ENCODE measurements at places on chromosomes 3 and 15.

GRCh38 chr3:13972679-13973379 lies 93.0 kb upstream of the WNT7A start:
- peak; percentile 35 for ATAC-seq

GRCh38 chr15:69719527-69720240 lies 267.1 kb downstream of the RPLP1 start:
- ATAC-seq: peak; percentile 88

DNA sequence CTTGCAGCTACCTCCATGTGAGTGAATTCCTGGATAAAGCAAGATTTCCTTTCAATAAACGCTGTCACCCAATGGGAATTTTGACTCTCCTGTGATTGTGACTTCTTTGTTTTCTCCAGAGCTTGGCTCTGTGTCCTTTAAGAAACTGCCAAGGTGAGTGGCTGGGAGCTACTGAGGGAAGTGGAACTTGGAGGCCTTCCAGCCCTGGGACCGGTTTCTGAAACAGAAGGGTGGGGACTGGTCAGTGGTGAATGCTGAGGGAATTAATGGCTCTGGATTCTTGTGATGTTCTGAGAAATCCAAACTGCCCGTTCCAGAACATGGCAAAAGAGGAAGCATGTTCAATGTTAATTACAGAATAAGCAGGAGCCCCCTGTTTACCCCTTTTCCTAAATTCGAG lies 41.1 kb upstream of the MYZAP start:
- no peak for ATAC-seq

DNA sequence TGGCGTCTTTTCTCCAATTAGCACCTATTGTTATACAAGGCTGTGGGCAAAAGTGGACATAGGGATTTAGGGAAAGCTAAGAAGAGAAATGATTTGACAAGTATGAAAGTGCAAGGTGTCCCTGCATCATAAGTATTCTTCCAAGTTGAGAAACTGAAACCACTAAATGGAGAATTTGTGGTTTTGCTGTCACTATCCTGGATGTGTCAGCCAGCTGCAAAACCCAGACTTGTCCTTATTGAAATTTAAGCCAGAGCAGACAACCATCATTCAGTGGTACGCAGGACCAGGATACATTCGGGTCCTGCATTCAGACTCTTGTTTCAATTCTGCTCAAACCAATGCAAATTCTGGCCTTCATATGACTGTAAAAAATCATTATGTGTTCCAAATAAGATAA lies 384.8 kb upstream of the TGFBR2 start:
- peak; percentile 60 for ATAC-seq

DNA sequence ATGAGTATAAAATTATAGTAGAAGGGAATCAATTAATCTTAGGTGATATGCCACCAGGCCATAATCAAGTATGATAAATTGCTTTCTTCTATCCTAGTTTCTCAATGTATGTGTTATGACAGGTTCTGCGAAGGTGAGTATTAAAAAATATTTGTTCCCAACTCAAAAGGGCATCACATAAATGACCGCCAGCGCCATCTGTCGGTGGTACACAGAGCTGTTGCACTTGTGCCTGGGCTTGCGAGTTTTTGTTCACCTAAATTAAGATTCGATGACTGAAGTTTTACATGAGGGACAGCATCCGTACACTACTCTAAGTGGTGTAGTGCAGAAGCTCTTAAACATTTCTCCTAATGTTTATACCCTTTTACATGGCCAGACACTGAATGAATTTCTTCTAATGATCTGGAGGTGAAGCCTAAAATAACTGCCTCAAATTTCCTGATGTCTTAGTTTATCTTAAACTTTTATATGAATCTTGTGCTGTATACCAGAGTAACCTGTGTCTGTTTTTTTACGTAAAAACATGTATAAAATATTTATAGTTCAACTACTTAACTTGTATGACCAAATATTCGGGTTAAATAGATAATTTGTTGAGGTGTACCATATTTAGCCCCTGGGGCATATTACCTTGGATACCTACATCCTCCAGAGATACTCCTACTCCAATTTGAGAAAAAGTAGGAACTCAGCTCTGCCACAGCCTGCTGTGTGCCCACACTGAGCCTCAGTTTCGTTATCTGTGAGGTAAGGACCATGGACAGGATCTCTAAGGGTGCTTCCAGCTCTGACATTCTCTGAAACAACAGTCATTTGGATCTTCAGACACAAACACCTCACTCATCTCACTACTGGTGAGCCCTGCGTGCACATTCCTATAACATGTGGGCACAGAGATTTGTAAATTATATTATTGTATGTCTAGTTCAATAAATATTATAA lies 365.6 kb downstream of the MAGI1 start:
- no peak for ATAC-seq

DNA sequence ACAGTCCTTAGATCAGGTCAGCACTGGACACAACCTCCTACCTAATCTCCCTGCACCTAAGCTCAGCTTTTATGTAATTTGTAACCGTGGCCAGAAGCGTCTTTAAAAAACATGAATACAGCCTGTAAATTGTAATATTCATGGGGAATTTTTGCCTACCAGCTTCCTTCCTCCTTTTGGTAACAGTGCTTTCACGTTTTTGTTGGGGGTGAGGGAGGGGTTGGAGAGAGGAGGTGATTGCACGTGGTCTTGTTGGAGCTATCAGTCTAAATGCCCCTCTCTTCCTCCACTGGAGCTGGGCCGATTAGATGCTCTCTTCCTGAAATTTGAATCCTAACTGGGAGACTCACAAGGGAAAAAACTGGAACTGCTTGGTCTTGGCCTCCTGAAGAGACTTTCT lies 35.1 kb upstream of the SCN5A start:
- no peak for ATAC-seq

DNA sequence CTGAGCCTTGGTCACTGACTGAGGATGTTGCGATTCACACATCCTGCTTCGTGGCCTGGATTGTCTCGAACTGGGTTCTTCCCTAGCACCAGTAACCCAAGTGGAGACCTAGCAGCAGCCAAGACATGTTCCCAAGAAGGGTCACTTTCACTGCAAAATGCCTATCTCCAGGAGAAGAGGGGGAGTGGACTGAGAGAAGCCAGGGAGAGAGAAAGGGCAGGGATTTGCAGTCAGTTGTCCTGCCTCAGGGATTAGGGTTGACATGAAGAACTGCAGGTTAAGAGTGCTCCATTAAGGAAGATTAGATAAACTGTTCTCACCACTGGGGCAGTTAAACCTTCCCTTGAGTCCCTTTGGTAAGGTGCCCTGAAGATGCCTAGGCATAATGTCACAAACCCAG lies 5.7 kb upstream of the CD276 start:
- no peak for ATAC-seq

GRCh38 chr3:153173758-153174516 lies 11.9 kb downstream of the RAP2B start:
- ATAC-seq: no peak

GRCh38 chr3:122298239-122298638 lies 26.8 kb upstream of the CSTA start:
- peak; percentile 80 for ATAC-seq

DNA sequence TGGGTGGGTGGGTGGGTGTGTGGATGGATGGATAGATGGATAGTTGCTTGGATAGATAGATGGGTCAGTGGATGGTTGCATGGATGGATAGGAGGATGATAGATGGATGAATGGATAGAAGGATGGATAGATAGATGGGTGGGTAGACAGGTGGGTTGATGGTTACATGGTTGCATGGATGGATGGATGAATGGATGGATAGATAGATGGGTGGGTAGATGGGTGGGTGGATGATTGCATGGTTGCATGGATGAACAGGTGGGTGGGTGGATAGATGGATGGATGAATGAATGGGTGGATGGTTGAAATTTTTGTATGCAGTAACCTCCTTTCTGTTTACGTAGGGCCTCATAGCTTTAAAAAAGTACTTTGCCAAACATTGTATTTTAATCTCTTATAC lies 79.5 kb downstream of the LRRK1 start:
- ATAC-seq: no peak

DNA sequence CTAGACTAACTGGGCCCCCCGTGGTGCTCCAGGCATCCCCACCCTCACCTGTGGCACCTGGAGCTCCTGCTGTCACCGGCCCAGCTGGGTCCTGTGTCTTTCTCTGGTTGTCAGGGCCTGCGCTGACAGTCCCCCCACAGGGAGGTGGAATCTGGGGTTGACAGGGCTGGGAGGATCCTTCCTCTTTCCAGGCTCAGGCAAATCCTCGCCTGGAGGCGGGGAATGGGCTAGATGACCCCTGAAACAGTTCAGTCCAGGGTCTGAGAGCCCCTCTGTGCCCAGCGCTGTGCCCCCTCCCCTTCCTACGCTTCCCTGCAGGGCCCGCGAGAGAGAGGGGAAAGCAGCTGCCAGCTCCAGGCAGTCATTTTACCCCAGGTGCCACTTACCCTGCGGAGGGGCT lies 50.1 kb upstream of the MCF2L2 start:
- ATAC-seq: no peak

DNA sequence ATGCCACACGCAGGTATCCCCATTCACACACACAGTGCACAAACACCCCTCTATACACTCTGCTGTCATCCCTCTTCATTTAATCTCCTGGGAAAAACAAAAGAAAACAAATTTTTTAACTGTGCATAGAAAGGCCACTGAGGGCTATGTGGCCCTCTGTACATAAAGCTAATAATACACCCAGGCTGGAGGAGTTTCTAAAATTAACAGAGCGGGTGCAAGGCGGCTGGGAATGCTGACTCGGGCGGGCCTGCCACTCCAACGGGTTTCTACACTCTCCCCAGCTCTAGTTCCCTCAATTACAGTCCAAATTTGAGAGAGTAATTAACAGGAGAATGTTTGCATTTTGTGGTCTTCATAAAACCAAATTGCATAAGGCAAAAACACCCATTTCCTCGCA lies 23.1 kb downstream of the HCN4 start:
- ATAC-seq: no peak

DNA sequence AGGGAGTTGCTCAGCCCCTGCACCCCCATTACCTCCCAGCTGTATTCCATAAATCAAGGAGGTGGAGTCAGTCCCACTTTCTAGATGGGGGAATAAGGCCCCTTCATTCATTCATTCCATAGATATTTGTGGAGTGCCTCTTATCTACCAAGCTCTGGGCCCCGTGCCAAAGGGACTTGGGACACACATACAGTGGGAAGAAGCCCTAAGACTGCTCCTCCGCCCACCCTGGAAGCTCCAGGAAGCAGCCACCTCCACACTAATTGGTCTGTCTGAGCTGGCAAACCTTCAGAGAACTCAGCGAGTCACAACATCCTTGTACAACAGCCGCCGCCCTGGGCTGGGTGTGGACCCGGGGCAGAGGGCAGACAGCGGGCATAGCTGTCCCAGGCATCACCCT lies 6.4 kb downstream of the STRA6 start:
- no peak for ATAC-seq

DNA sequence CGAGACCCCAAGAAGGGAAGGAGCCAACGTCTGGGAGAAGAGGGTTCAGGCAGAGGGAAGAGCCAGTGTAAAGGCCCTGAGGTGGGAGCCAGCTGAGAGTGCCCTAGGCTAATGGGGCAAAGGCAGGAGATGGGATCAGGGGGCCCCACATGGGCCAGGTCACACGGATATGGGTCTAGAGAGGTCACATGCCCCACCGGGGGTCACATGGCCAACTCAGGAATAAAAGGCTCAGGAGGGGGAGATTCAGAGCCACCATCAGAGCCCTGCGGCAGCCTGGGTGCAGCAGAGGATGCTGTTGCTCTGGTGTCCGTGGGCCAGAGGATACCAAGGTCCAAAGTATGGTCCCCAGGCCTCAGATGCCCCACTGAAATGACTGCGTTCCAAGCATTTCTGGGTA lies 55.3 kb upstream of the SLC6A6 start:
- no peak for ATAC-seq

GRCh38 chr3:6165951-6166350 lies 695.0 kb upstream of the GRM7 start:
- ATAC-seq: no peak

GRCh38 chr3:129485721-129486663 lies 42.4 kb upstream of the RHO start:
- no peak for ATAC-seq

Measured in activated T-helper 17 cell treated with anti-CD3 and anti-CD28 coated beads, Interleukin-2, amount 50 U/mL, for 72 hours (primary cell).